ENCODE measurements at places on chromosomes 4 and X.

GRCh38 chr4:189843413-189844009 is 97.2 kb upstream of the FRG1 start:
- DNase-seq, result no peak

- DNase-seq, result no peak
These were observed 203.5 kb upstream of the DIPK2B start for GRCh38 chrX:45404206-45404605.

DNA sequence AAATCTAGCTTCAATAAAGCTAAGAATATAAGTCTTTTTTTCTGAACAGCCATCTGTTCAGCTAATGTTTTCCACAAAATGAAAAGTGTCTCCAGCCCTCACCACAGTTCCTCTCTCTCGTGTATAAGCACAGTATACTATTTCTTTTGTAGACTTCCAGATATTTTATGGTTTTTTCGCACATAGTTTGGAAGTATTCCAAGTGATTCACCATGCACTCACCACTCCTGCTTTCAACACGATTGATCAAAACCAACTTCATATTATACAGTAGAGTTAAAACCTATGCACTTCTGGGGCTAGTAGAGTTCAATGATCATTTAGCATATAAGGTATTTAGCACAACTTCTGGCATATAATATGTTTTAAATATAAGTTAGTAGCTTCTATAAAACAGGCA is 105.8 kb upstream of the DCAF12L1 start:
- DNase-seq, result no peak

DNA sequence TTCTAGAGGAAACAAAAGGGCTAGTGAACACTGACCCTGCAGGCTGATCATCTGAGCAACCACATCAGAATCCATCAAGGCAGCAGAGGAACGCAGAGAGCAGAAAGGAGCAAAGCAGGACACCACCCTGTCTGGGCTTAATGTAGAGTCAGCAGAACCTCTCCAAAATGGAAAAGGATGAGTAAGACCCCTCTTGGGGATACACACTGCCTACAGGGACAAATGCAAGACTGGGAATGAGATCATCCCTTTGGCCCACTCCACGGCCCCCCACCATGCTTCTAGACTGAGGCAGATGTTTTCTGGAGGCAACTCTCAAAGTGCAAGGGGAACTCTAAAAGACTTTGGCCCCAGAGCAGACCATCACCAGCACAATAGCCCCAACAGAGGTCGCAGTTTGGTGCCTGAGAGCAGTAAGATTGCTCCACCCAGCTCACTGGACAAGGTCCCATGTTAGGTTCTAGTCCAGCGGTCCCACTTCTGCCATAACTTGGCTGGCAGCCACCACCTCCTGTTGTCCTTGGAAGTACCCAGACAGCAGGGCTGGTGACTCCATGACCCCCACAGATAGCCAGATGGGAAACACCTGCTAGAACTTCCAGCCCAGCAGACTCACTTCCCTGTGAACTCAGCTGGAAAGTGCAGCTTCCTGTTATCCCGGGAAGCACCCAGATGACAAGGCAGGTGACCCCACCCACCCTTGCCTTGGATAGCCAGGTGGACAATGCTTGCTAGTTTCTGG is 372.7 kb downstream of the INPP4B start:
- no peak for DNase-seq

DNA sequence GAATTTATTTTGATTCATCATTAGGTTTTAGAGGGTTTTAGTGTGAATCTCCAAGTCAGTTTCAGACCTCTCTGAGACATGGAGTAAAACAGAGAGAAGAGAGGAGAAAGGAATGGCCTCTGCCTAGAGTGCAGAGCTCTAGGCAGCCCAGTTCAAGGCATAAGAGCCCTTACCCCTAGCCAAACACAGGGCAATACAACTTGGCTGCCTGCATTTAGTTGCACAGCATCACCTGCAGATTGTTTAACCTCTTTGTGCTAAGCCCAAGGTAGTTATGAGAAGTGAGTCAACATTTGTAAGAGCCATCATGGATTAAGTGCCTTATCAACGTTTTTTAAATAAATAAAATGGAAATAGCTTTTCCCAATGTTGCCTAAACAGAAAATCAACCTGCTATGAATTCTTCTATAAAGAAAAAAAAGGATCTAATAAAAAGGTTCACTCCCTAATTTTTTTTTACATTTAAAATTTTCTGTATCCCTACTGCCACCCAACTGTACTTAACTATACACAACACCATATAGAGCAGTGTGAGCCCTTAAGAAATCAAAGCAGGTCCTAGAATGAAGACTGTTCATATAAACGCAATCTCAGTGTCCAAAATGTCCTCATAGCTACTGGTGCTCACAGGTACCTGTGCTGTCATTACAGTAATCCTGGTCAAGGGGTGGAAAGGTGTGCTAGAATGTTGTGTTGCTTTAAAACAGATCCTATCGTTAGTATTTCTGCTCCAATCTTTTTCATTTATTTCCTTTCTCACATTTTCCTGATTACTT is 36.0 kb downstream of the PF4 start:
- no peak for DNase-seq

GRCh38 chr4:81982846-81983540 is 390.8 kb downstream of the HNRNPD start:
- DNase-seq, result no peak

DNA sequence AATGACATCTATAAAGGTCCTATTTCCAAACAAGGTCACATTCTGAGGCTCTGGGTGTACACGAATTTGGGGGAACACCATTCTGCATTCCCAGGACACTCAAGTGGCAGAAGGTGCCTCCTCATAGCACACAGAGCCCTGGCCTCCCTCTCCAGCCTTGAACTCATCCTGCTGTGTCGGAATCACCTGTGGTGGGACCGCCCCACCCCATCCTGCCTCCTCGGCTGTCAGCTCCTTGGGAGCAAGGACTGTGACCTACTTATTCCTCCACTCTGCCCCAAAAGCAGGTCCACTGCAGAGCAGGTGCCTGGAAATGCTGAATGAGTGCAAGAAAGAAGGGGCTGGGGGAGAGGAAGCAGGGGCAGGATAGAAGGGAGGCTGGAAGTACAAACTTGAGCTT is 33.5 kb downstream of the HTRA3 start:
- DNase-seq, result no peak

DNA sequence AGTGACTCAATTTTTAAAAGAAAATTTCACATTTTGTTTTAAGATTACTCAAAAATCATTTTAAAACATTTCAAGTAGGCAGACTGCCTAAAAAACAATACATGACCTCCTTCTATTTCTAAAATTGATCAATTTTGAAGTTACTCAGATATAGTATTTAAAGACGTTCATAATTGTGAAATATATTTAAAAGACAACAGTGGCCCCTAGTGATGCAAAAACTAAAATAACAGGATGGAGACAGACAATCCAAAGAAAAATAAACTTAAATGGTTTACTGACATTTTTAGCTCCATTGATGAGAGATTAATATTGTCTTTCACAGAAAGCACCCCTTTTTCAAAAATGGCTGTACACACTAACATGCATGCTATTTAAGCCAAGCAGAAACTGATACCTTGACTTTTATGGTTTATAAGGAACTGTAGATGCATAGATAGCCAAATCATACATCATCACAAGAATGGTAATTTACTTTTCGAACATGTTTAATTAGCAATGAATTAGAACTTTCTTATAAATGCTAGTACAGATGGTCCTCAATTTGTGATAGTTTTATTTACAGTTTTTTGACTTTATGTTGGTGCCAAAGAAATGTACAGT is 69.8 kb upstream of the FAT4 start:
- peak; percentile 31 for DNase-seq

GRCh38 chrX:110006821-110007375 is 4.0 kb downstream of the TMEM164 start:
- no peak for DNase-seq

GRCh38 chr4:17708992-17709762 is 72.2 kb downstream of the FAM184B start:
- no peak for DNase-seq

DNA sequence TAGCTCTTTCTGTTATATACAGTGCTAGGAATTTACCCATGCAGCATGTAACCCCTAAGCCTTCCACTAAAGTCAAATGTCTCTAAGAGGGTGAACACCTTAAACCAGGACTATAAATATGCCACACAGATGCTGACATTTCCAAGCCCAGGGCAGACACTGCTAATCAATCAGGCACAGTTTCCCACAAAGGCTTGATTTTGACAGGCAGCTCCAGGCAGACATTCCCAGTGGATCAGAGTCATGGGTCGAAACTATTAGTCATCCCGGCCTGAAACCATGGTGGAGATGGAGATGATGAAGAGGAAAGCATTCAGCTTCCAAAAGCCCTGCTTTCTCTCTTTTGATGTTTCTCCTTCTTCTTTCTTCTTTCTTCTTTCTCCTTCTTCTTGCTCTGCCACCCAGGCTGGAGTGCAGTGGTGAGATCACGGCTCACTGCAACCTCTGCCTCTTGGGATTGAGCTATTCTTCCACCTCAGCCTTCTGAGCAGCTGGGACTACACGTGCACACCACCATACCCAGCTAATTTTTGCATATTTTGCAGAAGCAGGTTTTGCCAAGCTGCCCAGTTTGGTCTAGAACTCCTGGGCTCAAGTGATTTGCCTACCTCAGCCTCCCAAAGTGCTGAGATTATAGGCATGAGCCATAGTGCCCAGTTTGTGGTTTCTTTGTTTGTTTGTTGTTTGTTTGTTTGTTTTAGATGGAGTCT is 21.0 kb upstream of the SORCS2 start:
- no peak for DNase-seq

GRCh38 chrX:115011428-115011827 is 6.0 kb downstream of the IL13RA2 start:
- DNase-seq, result peak; percentile 31

DNA sequence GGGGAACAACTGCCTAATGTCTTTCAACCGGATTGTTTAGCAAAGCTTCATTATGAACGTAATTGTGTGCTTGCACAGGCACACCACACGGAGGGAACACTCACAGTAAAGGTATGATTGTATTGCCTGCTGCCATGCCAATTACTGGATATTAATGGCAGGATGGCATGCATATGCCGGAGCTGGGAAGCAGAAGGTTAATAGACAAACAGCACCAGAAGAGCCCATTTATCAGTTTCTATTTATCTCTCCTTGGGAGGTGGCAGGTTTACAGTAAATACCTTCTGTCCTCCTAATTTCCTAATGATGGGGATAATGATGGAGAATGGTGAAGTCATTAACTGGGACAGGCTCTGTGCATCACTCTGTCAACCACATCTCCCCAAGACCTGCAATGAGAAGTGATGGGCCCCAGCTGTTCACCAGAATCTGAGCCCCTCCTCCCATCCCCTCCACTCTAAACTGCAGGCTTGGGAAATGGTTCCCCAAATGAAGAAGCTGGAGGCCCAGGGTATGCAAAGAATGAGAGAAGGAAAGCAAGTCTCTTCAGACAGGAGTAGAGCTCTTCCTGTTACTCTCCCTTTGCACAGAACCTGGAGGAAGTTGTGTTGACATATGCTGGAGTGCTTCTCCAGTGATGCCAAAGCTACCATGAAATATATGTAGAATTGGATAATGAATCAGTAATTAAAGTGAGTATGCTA is 160.8 kb downstream of the NAA11 start:
- DNase-seq, result no peak

DNA sequence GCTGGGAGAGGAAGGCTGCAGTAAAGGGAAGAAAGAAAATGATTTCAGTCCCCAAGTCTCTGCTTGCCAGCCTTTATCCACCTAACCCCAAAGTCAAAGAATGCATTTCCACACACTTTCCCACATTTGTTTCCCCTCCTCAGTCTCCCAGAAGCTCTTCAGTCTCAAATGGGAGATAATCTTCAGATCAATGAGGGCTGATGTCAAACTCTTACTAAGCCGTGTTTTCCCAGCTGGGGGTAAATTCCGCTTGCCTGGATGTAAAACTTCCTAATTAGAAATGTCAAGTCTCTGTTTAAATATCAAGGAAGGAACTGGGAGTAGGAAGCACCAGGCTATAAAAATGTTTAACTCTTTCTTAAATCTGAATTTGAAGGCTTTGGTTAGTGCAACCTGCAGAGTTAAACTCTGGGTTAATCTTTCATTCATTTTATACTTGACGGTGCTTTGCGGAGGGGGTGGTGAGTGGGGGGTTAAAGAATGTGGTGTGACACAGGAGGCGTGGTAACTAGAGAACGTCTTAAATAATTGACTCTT is 601.4 kb upstream of the ACTRT1 start:
- DNase-seq, result no peak

- no peak for DNase-seq
These were observed 56.1 kb downstream of the PRSS12 start for GRCh38 chr4:118296729-118297128.

GRCh38 chr4:10030972-10031667 is 9.8 kb upstream of the SLC2A9 start:
- no peak for DNase-seq

DNA sequence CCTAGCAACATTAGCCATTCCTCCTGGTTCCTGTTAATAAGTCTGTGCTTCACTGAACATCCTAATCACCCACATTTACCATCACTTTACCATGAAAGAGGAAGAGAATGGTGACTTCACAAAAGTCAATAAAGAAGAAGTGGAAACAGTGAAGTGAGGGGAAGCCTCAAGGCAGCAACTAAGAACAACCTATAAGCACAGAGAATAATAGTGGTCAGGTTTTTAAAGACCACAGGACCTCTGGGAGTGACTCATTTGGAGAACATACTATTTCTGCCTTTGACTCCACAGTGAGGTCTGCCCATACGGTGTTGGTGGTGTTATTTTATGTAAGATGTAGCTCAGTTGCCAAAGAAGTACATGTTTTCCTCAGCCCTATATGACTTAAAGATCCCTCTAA is 86.0 kb upstream of the TET2 start:
- peak; percentile 19 for DNase-seq

DNA sequence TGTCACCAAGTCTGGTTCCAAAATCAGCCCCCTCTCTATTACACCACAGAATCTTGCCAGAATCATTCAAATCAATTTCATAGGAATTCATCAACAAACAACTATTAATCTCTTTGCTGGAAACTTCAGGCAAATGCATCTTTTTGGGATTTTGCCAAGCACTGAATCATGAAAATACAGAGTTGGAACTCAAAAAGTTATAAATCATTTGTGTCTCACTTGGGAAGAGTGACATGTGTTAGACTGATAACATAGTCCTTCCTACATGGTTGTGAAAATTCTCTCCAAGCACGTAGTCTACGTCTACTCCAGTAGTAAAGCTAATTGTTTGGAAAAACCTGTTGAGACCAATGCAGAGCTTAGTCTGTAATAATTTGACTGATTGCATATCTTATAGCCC is 19.0 kb downstream of the CXCL8 start:
- DNase-seq, result no peak

GRCh38 chr4:170047771-170048354 is 21.7 kb upstream of the MFAP3L start:
- DNase-seq, result peak; percentile 74

DNA sequence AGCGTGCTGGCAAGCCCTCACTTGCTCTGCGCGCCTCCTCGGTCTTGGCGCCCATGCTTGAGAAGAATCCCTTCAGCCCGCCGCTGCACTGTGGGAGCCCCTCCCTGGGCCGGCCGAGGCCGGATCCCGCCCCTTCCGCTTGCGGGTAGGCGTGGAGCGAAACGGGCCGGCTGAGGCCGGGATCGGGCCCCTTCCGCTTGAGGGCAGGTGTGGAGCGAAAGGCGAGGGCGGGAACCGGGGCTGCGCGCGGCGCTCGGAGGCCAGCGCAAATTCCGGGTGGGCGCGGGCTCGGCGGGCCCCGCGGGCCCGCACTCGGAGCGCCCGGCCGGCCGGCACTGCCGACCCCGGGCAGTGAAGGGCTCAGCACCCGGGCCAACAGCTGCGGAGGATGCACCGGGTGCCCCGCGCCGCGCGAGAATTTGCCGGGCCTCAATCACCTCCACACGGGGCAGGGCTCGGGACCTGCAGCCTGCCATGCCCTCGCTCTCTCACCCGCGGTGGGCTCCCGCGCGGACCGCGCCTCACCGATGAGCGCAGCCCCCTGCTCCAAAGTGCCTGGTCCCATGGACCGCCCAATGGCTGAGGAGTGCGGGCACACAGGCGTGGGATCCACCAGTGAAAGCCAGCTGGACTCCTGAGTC is 58.1 kb upstream of the GBA3 start:
- DNase-seq, result no peak
